GM12878 (cell line): ENCODE measurements at places on chromosomes 7 and 10. TPM values are rescaled to one million over a fixed set of nuclear protein-coding genes. Genes with fewer than 3 reads are reported as not detected.

The ANKRD61 gene
- polyA plus RNA-seq = 0.48 and 0.51 TPM in 2 replicates

The MALRD1 gene
- polyA plus RNA-seq = 0.10 TPM in 1 of 2 replicates, not detected in the other

The OR9A2 gene
- not detected in 2 replicates for polyA plus RNA-seq

The PPP1R17 gene
- polyA plus RNA-seq = 0.09 and 0.19 TPM in 2 replicates

The EGFR gene
- polyA plus RNA-seq = not detected in 2 replicates

The METTL27 gene
- 2.4 and 3.3 TPM in 2 replicates for polyA plus RNA-seq

GRCh38 chr10:84214612-84215235, 10.6 kb downstream of the LRIT2 start:
- no peak for DNase-seq
- no peaks in the 10 kb centered on the region; the same call in 1 of the 2 replicates for H3K27me3 ChIP-seq
- no peaks in the 10 kb centered on the region for H3K4me1 ChIP-seq
- no peak overlapping the region for H3K4me3 ChIP-seq
- no peak overlapping the region for H3K27ac ChIP-seq

- H3K4me1 ChIP-seq = no peaks in the 10 kb centered on the region
- no peaks in the 10 kb centered on the region for H3K36me3 ChIP-seq
- H3K4me3 ChIP-seq = no peak overlapping the region
- no peak overlapping the region for H3K27ac ChIP-seq
- DNase-seq = no peak
- no peaks in the 10 kb centered on the region; the same call in 1 of the 2 replicates for H3K27me3 ChIP-seq
Measured at GRCh38 chr10:114680543-114681117, 22.6 kb upstream of the ABLIM1 start.

GRCh38 chr7:133135451-133135850, 53.6 kb upstream of the CHCHD3 start:
- no peak for DNase-seq
- H3K4me1 ChIP-seq = no peaks in the 10 kb centered on the region
- H3K27ac ChIP-seq = no peak overlapping the region
- no peaks in the 10 kb centered on the region for H3K27me3 ChIP-seq
- H3K36me3 ChIP-seq = no peaks in the 10 kb centered on the region
- H3K4me3 ChIP-seq = no peak overlapping the region

- H3K27ac ChIP-seq = no peak overlapping the region
- H3K36me3 ChIP-seq = no peaks in the 10 kb centered on the region; the same call in 1 of the 2 replicates
- H3K4me1 ChIP-seq = 0 out of 2 replicates have a peak, but pooled peaks cover 5% of the 10 kb centered on the region
Measured at GRCh38 chr7:26857506-26858240, 6.7 kb downstream of the SKAP2 start.

GRCh38 chr7:11328309-11328708, 354.6 kb downstream of the PHF14 start:
- H3K4me1 ChIP-seq = peaks cover 9% of the 10 kb centered on the region
- no peak overlapping the region for H3K27ac ChIP-seq
- no peak overlapping the region for H3K4me3 ChIP-seq
- no peaks in the 10 kb centered on the region for H3K27me3 ChIP-seq

GRCh38 chr7:93232673-93233018, 480 bp downstream of the VPS50 start:
- H3K27ac ChIP-seq = no peak overlapping the region
- no peaks in the 10 kb centered on the region for H3K36me3 ChIP-seq
- H3K4me1 ChIP-seq = 0 out of 2 replicates have a peak, but pooled peaks cover 3% of the 10 kb centered on the region
- no peak for DNase-seq
- H3K4me3 ChIP-seq = peak overlapping the region; percentile 79

DNA sequence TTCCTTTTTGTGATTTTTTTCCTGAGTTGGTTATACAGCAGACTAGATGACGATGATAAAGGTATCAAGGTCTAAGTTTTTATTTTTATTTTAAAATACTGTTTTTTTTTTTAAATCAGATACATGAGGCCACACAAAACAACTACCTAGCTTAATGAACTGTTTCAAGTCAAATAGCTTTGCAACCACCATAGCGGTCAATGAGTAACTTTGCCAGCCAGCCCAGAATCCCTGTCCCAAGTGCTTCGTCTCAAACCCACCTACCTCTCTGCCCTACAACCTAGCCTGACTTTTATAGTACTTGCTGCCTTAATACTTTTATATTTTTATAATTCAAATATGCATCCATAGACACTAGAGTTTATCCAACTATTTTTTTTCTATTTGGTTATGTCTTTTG, 676.5 kb downstream of the NRG3 start:
- H3K4me1 ChIP-seq = no peaks in the 10 kb centered on the region
- H3K36me3 ChIP-seq = no peaks in the 10 kb centered on the region
- no peaks in the 10 kb centered on the region for H3K27me3 ChIP-seq

GRCh38 chr10:3099291-3100092, 32.1 kb downstream of the PFKP start:
- no peak overlapping the region for H3K4me3 ChIP-seq
- DNase-seq = no peak
- H3K27me3 ChIP-seq = no peaks in the 10 kb centered on the region
- H3K36me3 ChIP-seq = peaks cover 31% of the 10 kb centered on the region
- H3K27ac ChIP-seq = no peak overlapping the region

- H3K27ac ChIP-seq = no peak overlapping the region
- peaks cover 11% of the 10 kb centered on the region for H3K4me1 ChIP-seq
- H3K4me3 ChIP-seq = no peak overlapping the region
- H3K36me3 ChIP-seq = no peaks in the 10 kb centered on the region
Measured at GRCh38 chr7:20064974-20065862, 152.0 kb downstream of the MACC1 start.

- no peaks in the 10 kb centered on the region for H3K27me3 ChIP-seq
- H3K4me1 ChIP-seq = peaks cover 19% of the 10 kb centered on the region
- DNase-seq = no peak
Measured at GRCh38 chr10:132443605-132443982, 46.6 kb downstream of the PWWP2B start.

GRCh38 chr10:15232279-15232678, 63.8 kb upstream of the NMT2 start:
- no peak for DNase-seq
- H3K4me1 ChIP-seq = no peaks in the 10 kb centered on the region
- no peak overlapping the region for H3K4me3 ChIP-seq
- H3K36me3 ChIP-seq = no peaks in the 10 kb centered on the region
- H3K27me3 ChIP-seq = no peaks in the 10 kb centered on the region
- no peak overlapping the region for H3K27ac ChIP-seq

DNA sequence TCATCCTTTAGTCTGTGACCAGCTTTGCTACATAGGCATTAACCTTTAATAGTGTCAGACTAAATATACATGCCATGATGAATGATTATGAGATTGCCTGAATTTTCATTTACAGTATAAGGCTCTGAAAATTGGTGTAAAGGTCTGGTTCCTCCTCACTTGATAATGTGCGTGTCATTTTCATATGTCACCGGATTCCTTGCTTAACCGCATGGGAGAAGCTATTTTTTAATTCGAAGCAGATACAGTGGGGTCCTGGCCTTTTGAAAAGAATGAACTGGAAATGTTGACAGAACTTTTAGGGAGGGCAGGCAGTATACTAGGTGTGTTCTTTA, 192.4 kb upstream of the SH2B2 start:
- no peak for DNase-seq
- no peaks in the 10 kb centered on the region for H3K27me3 ChIP-seq
- no peak overlapping the region for H3K4me3 ChIP-seq
- H3K36me3 ChIP-seq = peaks cover 6% of the 10 kb centered on the region
- no peaks in the 10 kb centered on the region for H3K4me1 ChIP-seq

DNA sequence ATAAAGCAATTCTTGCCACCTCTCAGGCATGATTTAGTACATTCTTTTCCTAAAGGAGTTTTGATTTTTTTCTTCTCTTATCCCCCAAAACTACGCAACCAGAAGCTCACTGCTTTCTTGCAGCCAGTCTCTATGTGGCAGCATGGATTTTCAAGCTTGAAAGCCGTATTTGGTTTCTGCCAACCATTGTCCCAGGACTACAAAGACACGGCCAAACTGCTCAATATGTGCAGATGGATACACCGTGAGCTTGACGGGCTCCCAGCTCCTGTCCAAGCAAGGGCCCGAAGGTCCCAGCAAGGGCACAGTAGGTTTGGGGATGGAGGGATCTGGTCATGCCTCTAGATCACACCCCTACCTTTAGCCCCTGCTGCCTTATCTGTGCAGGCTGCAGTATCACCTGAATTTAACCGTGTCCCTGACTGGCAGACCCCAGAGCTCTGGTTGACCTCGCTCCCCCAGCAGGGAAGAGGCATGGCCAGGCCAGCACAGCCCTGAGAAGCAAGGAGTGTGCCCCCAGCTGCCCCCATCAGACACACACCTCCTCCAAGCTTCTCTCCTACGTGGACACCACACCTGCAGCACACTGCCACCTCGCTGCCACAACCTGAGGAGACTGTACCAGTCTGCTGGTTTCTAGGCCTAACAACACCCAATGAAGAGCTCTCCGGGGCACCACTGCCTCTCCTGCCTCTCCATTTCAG, 86.8 kb downstream of the COBL start:
- no peak for DNase-seq
- H3K4me3 ChIP-seq = no peak overlapping the region
- no peak overlapping the region for H3K27ac ChIP-seq
- H3K27me3 ChIP-seq = no peaks in the 10 kb centered on the region
